ENCODE measurements at places on chromosomes 3 and 15.

- no peak for DNase-seq
These were observed 1.4 kb downstream of the LCTL start for GRCh38 chr15:66564136-66565041.

DNA sequence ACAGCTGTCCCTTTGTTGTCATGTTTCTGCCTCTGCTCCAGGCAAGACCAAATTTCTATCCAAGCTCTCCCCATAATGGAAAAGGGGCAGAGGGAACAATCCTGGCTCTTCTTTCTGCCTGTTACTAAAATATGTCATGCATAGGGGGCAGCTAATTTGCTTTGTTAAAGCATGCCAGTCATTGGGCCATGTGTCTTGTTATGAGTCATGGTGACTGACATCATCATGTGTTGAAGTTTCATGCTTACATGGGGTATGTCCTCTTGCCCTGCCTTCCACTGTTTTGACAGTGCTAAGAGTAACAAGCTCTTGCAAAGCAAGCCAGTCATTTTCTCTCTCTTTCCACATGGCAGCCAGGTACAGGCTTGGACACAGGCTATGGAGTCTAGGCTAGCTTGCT is 268.9 kb downstream of the GABRB3 start:
- no peak for DNase-seq

DNA sequence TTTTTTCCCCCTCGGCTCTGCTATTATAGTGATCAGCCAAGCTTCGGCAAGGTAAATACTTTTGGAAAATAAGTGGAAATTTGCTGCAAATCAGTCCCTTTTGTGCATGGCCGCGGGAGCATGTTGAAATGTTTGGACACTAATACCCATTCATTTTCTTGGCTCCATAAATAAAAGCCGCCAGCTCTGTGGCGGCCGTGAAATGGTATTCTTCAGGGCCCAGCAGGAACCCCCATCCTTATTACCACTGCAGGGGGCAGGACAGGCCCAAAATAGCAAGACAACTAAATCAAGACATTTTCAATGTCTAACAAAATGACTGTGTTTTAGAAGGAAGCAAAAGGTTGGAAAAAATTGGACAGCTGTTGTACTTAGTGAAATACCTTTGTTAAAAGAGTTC is 362.3 kb downstream of the NR2F2 start:
- no peak for DNase-seq

- no peak for DNase-seq
These were observed 305.8 kb downstream of the PLCL2 start for GRCh38 chr3:17190353-17191078.

DNA sequence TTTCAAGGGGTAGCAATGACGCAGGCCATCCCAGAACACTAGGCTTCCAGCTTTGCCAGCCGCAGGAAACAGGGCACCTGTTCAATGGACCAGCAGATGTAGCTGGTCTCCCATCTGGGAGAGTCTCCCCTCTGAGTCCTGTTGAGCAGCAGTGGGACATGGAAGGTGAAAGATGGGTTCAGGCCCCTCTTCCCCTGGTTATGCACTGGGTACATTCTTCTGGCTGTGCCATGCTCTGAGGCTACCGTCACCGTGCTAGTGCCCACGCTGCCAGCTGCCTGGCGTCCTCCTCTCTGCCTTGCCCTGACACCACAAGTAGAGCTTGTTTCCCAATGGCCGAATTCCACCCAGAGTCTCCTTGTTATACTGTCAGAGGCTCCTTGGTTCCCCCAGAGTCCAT is 63.1 kb downstream of the TLE3 start:
- no peak for DNase-seq

GRCh38 chr3:166569589-166569988 is 732.4 kb upstream of the BCHE start:
- DNase-seq = no peak

DNA sequence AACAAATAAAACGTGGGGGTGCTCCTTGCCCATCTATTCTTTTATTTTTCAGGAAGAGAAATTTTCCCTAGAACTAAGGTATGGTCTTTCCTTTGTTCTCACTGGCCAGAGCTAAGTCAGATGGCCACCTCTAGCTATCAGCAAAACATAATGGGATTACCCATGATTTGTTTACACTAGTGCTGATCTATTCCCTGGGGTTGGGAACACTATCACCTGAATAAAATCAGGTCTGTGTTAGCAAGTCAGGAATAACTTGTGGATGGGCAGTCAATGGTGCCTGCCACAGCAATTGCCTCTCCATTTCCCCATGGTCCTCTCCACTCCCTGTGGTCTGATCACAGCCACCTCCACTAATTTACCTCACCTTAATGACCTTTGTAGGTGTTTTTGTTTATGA is 181.7 kb upstream of the CADPS start:
- DNase-seq = no peak

Data from 8988T (cell line).